ENCODE measurements at places on chromosomes 6 and 20.

GRCh38 chr6:118506071-118506638 lies 41.9 kb upstream of the PLN start:
- DNase-seq = no peak

DNA sequence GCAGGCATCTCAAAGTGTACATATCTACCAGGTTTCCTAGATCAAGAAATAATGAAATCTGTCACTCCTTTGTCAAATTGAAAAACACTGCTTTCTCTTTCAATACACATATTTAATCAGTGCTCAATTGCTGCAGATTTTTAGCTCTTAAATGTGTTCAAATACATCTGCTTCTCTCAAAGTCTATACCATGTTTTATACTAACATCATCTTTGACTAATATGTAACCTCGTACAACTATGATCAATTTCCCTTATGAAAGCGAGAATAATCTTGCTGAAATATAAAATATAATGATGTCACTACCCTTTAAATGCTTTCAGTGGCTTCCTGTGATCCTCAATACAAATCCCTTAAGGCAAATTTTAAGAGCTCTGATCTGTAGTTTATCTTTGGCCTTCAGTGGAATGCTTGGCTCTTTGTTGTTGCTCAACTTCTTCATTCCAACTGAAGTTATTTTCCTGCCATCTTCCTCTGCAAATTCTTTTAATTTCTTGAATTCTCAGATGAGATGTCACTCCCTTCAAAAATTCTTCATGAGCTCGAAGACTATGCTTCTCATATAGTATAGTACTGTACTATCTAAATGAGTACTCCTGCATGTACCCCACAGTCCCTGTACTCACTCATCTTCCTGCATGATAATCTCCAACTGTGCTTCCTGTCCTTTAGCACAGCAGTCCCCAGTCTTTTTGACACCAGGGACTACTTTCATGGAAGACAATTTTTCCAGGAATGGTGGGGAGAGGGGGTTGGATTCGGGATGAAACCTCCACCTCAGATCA lies 545.1 kb upstream of the GJE1 start:
- no peak for DNase-seq

- DNase-seq = no peak
Observed at GRCh38 chr6:38168699-38169098, 349.2 kb downstream of the ZFAND3 start.

DNA sequence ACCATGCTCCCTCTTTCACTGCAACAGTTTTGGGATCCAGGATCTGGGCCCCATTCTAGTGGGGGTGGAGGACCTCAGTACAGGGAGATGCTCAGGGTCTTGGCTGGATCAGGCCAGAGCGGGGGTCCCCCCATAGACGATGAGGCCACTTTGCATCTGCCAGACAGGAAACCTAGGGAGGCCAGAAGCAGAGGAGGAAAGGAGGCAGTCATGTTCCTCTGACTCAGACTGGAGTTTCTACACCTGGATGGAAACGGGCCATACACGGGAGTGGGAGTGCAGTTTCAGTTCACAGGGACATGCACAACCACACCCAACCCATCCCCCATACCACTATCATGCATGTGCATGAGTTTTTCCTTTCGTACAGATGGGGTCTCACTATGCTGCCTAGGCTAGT lies 3.6 kb upstream of the EMILIN3 start:
- DNase-seq = no peak

DNA sequence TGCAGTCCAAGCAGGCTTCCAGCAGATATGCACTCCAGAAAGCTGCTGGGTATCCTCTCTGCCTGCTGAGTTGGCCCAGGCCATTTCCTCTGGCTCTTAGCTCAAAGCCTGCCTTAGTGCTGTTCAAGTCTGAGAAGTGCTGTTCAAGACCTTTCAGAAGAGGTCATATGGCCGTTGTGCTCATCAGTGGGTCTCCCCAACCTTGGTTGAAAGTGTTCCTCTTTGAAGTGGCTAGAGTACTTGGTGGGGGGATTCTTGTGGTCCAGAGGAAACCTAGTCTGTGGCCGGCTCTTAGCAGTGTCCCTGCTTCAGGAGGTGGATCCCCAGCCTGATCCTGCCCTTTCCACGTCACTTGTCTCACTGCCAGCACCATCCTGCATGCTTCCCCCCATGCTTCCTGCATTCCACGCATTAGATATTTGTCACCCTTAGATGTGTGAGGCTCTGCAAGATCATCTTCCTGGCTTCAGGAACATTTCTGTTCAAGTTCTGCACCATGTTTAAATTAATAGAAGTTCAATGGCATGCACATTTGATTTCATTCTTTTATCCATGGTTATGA lies 105.0 kb downstream of the FIG4 start:
- peak; percentile 20 for DNase-seq

DNA sequence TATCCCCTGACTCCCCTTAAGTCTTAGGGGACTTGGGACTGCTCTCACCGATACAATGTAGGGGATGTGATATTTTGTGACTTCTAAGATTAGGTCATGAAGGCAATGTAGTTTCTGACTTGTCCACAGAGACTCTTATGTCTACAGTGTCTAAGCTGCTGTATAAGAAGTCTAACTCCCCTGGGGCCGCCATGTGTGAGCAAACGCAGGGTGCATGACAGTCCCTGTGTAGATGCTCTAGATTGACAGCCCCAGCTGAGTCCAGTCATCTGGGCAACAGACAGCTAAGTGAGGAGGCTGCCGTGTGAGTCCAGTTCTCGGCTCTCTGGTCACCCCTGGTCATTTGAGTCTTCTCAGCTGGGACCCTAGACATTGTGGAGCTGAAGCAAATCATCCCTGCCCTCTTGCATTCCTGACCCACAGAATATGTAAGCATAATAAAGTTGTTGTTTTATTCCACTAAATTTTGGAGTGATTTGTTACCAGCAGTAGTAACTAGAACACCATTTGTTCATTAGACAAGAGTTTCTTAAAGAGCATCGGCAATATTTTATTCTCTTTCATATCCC lies 743.3 kb upstream of the CHD6 start:
- DNase-seq = no peak

GRCh38 chr20:14148042-14148441 lies 152.7 kb downstream of the MACROD2 start:
- DNase-seq = no peak

DNA sequence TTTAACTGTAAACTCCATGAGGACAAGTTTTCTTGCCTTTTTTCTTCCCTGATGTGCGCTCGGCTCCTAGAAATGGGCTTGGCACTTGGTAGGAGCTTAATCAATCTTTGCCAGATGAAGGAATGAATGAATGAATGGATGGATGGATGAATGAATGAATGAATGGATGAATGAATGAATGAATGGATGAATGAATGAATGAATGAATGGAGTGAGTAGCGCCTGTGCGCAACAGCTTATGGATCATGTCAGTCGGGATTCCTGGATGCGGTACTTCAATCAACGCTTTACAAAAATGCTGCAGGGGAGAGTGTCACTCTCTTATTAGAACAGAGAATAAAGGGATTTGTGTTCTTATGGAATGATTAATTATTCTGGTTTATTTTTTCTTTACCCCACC lies 267.3 kb downstream of the TFAP2C start:
- no peak for DNase-seq

- DNase-seq = peak; percentile 34
Observed at GRCh38 chr6:158040051-158040803, 58.6 kb downstream of the SYNJ2 start.

- no peak for DNase-seq
Observed at GRCh38 chr6:44925100-44925739, 402.9 kb upstream of the RUNX2 start.

DNA sequence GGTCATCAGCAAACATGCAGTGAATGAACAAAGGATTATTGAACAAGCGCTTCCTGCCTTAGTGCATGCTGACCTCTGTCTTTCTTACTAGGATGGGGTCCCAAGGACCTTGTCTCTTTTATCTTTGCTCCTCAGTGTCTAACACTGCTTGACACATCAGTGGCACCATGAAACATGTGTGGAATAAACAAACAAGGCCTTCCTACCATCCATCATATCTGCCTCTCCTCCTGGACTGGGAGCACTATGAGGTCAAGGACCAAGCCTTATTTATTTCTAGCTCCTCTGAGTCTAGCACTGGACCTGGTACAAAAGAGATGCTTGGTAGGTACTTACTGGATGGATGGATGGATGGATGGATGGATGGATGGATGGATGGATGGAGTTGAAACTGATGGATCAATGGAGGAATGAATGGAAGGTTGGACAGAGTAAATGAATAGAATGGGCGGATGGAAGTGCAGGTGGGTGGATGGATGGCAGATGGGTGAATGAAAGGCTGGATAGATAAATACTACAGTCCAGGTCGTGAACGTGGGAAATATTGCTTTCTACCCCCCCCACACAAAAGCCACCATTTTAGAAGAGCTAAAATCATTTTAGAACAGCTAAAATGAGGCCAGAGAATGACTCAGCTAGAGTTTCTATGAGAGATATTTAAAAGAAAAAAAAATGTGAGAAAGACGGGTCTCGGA lies 104.1 kb upstream of the PTPN1 start:
- no peak for DNase-seq

GRCh38 chr6:19034986-19035385 lies 647.8 kb downstream of the RNF144B start:
- DNase-seq = no peak

- DNase-seq = no peak
Observed at GRCh38 chr6:100673641-100674040, 207.5 kb downstream of the ASCC3 start.

DNA sequence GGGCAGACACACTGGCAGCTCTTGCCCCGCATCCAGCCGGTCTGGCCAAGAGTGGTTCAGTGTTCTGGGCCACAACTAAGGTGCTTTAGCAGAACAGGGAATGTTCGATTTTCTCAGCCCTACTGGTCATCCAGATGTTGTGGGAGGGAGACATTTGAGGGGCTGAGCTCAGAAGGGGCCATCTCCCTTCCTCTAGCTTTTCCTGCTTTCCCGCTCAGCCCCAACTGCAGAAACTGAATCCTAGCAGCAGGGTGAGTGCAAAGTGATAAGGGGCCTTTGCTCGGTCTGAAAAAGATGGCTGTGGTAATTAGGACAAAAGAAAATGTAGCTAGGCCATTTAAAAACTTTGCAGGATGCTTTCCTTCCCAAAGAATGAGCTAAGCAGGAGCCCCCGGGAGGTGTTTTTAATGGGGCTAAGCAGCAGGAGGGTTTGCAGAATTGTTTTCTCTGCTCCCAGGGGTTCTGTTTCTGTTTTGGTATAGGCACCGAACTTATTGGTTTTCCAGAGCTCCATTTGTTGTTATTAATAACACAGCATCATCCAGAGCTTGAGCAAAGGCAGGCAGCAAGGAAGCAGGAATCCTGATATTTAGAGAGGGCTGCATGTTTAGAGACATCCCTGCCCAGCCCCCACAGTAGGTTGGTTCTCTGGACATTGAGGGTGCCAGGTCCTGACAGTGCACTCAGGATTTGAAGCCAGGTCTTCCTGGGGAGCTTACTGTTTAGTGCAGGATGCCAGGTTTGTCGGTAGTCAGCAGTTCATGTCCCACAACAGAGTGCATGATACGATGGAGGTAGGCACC lies 210.9 kb downstream of the SLC24A3 start:
- DNase-seq = no peak

- DNase-seq = no peak
Observed at GRCh38 chr6:72944660-72945059, 280.6 kb downstream of the KHDC1L start.

- DNase-seq = no peak
Observed at GRCh38 chr6:2693231-2693630, 57.5 kb downstream of the MYLK4 start.

DNA sequence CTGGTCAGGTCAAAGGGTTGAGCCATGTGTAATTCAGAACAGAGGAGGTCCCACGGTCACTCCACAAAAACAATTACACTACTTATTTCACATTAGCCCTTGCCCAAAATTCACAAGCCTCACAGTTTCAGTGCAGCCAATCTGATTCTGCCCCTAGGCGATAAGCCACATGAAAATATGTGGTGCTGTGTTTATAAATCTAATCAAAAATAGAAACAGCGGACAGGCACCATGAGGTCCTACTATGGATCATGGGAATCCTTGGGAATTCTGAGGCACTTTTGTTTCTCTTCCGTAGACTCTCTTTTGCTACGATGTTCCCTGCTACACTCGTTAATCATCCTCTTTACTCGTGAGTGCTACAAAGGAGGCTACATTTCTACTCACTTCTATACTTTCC lies 476.1 kb downstream of the TFAP2A start:
- DNase-seq = no peak

DNA sequence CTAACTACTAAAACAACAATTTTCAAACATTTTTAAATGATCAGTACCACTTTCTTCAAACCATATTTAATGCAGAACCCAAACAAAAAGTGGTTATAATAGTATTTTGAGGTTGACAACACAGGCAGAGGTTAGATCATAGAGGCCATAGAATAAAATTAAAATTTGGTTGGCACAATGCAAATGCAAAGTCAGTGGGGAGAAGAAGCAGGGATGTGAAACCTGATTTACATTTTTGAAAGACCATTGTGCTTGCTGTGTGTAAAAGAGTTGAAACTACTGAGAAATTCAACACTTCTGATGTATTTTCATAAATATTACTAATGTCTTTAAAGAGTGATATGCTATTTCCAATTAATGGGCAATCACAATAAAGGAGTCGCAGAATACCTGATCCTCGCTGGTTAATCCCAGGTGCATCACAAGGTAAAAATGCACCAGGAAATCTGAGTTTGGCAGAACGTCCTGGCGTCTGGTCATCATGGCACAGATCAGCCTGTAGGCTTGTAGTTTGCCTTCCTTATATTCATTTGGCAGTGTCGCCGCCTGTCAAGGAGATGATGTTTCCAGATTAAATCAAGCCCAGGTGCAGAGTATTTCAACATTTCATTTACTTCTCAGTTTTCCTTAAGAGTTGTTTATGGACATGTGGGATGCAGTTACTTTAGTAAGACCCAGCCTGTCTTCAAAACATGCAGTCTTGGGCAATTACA lies 141.2 kb downstream of the RALGAPA2 start:
- DNase-seq = no peak

DNA sequence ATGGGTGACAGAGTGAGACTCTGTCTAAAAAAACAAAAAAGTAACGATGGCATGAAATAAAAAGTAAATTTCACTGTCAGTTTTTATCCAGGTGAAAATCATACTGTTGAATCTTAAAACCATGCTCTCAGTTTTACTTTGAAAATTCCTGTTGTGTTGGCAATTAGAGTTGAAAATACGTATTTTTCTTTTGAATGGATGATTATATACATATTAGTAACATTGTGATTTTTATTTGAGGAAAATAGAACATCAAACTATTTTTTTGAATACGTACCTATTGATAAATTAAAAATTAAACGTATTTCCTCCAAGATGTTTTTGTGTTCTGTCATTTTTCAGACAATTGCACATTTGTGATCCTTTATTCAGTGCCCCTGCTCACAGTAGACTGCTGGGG lies 14.7 kb downstream of the CEP43 start:
- no peak for DNase-seq

DNA sequence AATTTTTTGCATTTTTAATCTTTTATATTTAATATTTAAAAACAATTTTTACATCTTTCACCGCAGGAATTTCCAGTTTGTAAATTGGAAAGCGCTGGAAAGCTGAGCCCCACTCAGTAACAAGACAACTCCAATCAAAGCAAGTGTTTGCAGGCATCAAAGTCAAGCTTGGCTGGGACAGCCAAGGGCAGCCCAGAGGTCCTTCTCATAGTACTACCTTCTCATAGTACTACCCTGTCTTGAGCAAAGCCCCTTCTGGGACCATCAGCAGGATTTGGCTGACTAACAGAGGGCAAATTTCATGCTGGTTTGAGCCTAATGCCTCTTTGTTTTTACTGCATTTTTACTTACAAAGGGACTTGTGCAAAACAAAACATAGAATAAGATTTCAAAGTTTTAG lies 228.3 kb downstream of the SIM1 start:
- DNase-seq = no peak

- no peak for DNase-seq
Observed at GRCh38 chr6:127282184-127282583, 15.5 kb downstream of the RNF146 start.

- no peak for DNase-seq
Observed at GRCh38 chr6:41724586-41725501, 10.6 kb downstream of the TFEB start.
